ENCODE measurements at places on chromosomes 1 and 21. TPM values are rescaled to one million over a fixed set of nuclear protein-coding genes. Genes with fewer than 3 reads are reported as not detected.

GRCh38 chr1:33944846-33945245 is 81.0 kb downstream of the HMGB4 start:
- DNase-seq, result no peak

The APOBEC4 gene
- 0.11 TPM for total RNA-seq

The SLC1A7 gene
- total RNA-seq, result 0.44 TPM

DNA sequence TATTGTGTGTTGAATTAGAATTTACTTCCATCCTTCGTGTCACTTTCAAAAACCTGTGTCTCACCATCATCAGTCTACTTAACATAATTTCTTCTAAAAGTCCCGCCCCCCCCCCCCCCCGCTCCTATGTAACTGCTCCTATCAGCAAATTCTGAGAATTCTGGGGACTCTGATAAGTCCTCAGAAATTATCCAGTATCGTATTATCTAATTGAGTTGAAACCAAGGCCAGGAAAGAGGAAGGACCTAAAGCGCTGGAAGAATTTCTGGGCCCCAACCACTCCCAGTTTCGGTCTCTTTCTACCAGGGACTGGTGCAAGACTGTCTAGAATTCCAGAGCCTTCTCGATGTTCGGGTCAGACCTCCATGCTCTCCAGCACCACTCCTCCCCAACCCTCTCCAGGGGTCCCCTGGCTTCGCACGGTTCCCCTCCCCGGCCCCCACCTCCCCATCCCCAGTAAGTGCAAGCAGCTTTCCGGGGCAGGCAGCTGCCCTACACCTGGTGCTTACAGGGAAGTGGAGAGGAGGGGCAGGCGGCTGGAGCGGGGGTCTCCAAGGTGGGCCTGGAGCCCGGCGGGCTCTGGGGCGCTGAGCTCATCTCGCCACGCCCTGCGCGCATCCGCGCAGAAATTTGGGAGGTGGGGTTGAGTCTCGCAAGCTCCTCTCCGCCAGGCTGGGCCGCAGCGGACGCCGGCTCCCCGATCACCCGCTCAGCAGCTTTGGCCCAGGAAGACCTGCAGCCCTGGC is 16.0 kb upstream of the ZNF496 start:
- DNase-seq, result peak; percentile 24

DNA sequence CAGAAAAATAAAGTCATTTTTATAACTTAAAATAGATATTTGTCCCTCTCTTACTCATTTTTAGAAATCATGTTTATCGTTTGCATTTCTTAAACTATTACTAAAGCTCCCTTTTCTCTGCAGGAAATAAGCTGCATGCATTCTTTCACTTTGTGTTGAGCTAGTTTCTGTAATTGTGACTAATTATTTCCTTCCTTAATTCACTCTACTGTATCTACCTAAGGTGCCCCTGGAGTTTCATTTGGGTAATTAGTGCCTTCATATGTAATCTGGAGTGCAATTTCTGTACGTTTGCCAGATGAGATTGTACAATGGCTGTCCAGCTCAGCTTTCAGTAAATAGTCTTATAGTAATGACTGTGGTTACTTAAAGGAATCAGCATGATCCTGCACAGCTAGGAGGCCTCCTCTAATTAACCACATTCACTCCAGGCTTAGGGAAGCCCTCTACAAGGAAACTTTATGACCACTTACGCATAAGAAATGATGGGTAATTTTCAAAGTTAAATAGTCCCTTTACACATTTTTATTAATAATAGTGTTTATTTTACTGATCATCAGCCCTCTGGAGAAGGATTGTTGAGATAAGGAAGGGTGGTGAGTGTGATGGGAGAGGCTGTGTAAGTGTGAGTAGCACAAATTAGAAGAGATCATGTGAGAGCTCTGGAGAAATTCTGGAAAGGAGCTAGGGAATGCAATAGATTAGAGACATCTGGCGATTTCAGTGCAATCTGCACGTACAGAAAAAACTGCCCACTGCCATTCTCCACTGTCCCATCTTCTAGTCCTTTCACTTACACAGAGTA is 86.8 kb downstream of the LRRC8C start:
- DNase-seq, result no peak

GRCh38 chr1:19715334-19716203 is 50.9 kb downstream of the HTR6 start:
- DNase-seq, result peak; percentile 82

The COL8A2 gene
- total RNA-seq, result 1.2 TPM

DNA sequence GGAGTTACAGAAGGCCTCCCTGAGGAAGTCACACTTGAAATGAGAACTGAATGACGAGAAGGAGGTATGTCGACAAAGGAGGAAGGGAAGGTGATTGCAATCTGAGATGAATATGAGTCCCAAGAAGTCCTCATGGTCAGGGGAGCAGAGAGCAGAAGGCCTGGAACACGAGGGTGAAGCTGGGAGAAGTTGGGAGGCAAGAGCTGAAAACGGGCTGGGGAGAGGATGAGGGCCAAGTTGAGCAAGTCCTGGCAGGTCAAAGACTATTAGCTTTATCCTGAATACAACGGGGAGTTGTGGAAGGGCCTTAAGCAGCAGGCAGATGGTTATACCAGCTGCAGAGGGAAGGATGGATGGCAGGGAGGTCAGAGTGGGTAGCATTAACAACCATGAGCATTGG is 89.5 kb downstream of the KCNJ15 start:
- DNase-seq, result no peak

DNA sequence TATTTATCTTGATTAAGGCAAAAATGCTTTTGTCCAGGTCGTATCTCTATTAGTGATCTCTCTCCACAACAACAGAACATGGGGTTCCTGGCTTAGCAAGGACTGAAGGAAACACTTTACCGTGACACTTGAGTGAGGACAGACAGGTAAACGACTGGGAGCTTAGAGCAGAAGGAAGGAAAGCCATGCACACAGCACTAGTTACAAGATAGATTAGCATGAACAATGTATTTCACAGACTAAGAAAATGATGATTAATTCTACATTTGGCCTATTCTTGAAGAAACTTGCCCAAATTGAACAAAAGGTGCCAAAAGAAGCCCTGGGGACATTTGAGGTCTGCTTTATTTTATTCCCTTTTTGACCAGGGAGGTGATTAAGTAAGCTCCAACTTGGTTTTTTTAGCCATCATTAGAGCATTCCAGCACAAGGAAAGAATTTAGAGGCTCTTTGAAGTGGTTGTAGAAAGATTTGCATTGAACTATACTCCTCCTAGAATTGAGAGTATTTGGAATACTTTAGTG is 248.5 kb downstream of the USP25 start:
- no peak for DNase-seq

The CA14 gene
- 3.1 TPM for total RNA-seq

The TCEA3 gene
- total RNA-seq, result 78.6 TPM

The TAS1R3 gene
- total RNA-seq, result 0.93 TPM

- DNase-seq, result no peak
These were observed at the start of gene SLC30A2 for GRCh38 chr1:26045722-26046245. Gene SLC30A2, minus strand, starts transcription at chr1:26046118. Its CDS starts 222 bp downstream, at chr1:26045896.

The F5 gene
- total RNA-seq, result 14.7 TPM

- no peak for DNase-seq
These were observed 11.6 kb downstream of the NTNG1 start for GRCh38 chr1:107152395-107152794.

The BEND5 gene
- total RNA-seq, result 4.2 TPM

DNA sequence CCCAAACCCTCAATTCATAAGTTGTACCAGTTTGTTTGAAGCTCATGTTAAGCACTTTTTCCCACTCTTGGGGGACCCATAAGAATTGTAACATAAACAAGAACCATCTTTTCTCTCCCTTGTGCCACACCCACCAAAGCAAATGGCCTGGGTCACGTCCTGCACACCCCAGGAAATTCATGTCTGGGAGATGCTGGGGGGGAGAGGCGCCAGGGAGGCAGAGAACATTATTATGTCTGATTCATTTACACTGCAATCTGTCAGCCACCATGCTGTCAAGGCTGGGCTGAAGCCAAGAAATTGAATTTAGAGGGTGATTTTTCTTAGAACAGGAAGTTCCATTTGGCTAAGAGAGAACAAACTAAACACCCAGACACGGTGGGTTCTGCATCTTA is 37.2 kb upstream of the IPO9 start:
- peak; percentile 37 for DNase-seq

The KRTAP13-2 gene
- not detected for total RNA-seq

DNA sequence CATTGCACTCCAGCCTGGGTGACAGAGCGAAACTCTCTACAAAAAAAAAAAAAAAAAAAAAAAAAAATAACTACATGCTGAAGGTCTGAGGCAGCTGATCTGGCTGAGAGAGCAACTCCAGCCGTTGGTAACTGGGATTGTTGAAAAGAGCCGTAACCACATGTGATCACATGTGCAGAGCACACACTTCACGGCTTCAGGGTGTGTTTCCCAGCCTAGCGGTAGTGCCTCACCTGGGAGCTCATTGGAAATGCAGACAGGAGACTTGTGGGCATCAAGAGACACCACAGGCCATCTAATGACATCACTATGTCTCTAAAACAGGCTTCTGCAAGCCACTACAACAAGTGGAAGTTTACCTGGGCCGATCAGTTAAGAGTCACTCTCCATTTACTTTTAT is 11.8 kb upstream of the OTUD7B start:
- DNase-seq, result no peak

DNA sequence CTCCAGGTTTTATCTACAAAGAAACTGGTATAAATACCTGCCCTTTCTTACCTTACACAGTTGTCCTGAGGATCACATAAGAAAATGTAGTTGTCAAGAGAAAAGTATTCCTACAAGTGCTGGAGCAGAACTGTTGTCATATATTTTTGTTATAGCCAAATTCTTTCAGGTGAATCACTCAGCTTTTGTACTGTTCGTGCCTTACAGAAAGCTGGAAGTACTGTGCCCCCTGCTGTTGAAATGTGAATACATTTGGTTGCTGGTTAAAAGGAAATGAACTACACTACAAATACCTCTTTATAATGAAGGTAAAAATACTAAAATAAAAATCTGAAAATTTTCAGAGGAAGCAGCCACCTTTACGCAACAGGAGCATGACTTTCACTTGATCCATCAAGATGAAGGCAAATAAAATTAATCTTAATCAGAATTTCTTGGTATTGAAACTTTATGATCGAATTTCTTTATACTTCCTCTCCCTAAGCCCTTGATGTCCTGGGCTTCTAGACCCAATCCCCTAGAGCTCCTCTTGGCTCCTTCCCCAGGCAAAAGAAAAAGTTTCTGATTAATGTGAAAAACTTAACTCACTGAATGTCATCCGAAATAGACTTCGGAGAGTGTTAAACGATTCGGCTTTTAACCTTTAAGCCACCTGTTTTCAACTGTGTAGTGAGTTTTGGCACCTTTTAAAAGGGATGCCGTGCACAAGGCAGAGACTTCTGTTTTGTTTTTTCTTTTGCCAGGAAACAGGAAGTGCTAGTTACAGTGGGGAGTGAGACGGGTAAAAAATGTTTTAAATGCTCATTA is 12.5 kb downstream of the CHML start:
- DNase-seq, result no peak

The LACTBL1 gene
- not detected for total RNA-seq

GRCh38 chr21:45225741-45226327 is 61.9 kb downstream of the POFUT2 start:
- DNase-seq, result no peak

DNA sequence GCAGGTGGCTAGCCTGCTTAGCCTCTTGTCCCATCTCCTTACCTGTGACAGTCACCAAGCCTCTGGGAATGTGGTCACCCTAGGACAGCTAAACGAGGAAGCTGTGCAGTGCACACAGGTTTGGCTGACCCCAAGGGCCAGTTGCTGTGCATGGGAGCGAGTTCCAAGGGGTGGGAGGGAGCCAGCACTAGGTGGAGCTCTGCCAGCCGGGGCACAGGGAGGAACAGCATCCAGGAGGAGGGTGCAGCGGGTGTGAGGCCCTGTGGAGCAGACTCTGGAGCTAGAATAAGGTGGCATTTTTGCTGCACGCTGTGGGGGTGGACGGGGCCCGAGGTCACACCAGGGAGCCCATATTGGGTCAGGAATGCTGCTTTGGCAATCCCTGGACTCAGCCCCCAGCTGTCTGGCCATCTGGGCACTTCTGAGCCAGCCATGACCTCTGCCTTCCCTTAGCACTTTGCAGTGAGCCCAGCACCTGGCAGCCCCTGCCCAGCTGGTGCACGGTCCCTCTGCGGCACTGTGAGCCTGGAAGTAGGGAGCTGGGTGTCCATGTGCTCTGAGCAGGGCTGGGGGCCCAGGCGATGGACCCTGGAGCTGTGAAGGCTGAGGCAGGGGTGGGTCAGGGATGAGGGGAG is 8.7 kb downstream of the PDXK start:
- DNase-seq, result peak; percentile 64

- DNase-seq, result no peak
These were observed 30.8 kb downstream of the PLEKHO1 start for GRCh38 chr1:150180474-150180873.

DNA sequence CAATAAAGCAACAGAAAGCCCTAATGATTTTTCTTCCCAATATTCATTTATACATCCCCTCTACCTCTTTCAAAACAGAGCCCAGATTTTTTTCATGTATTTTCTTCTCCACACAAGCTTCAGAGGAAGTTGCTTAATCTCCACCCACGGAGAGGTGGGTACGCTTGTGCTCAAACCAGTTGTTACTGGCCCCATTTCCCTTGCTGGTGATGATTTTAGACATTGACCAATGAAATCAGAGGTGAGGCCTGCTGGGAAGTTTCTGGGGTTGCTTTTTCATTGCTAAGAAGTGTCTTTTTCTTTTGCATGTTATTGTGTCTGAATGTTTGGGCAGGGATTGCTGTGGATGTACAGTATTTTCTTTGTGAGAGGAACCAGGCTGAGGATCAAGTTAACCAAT is 448.1 kb upstream of the B3GALT2 start:
- no peak for DNase-seq

The FAM72C gene
- not detected for total RNA-seq

The FCRL2 gene
- not detected for total RNA-seq

The ERICH3 gene
- not detected for total RNA-seq

DNA sequence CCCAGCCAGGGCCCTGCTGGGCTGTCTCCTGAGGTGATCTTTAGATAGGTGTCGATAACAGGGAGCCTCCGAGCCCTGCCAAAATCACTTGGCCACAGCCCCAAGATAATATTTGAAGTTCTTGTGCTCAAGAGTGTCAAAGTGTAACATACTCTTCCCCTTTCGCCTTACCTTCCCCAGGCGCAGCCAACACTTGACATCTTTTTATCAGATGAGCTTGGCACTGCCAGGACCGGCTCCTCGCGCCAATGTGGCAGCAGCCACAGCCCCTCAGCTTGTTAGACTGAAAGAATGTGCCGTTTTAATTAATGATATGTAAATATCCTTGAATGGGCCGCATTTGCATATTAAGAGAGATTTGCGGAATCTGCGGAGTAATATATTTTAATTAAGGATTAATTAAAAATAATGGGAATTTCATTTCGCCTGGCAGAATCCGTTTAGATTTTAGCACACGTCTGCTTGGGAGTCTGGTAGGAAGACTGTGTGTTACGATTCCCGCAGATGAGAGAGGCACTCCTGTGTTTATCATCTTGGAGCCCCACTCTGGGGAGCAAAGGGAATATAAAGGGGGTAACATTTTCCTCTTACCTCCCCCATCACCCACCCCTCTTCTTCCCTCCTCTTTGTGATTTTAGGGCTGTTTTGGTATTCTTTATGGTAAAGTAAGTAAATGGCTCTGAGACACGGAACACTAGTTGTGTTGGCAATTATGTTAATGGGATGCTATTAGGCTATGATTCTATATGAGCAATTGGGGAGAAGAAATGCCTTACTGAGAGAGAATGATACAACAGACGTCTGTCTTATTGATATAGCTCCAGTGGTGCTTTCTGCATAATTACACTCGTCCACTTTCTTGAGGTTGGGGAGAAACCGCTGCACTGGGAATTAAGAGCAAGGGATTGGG is 109.8 kb downstream of the PBX1 start:
- no peak for DNase-seq

The MFSD2A gene
- total RNA-seq, result 0.22 TPM

GRCh38 chr1:217135569-217135915 is 412.3 kb upstream of the ESRRG start:
- DNase-seq, result no peak

GRCh38 chr1:172005856-172006255 is 164.6 kb downstream of the DNM3 start:
- DNase-seq, result no peak

Measured in left ventricle myocardium inferior (tissue), 1 donor.